PC-3 (cell line): ENCODE measurements at places on chromosomes 2 and 18. TPM values are rescaled to one million over a fixed set of nuclear protein-coding genes. Genes with fewer than 3 reads are reported as not detected.

IL1R2 gene
- 5.6 and 6.0 TPM in 2 replicates for total RNA-seq

ARHGEF4 gene
- 21.5 and 30.5 TPM in 2 replicates for total RNA-seq

RSAD2 gene
- total RNA-seq, result 0.35 and 2.1 TPM in 2 replicates

RAD51AP2 gene
- not detected in 2 replicates for total RNA-seq

KIF5C gene
- total RNA-seq, result 4.0 and 7.3 TPM in 2 replicates

MERTK gene
- 2.5 and 3.9 TPM in 2 replicates for total RNA-seq

ANKRD30BL gene
- total RNA-seq, result not detected in 2 replicates

GPBAR1 gene
- 0.18 TPM in 1 of 2 replicates, not detected in the other for total RNA-seq

- no peaks in the 10 kb centered on the region for H3K27me3 ChIP-seq
- no peak overlapping the region for H3K4me3 ChIP-seq
- DNase-seq, result peak; percentile 63
- peaks cover 13% of the 10 kb centered on the region for H3K36me3 ChIP-seq
- H3K4me1 ChIP-seq, result peaks cover 32% of the 10 kb centered on the region
- peak overlapping the region; percentile 64 for H3K27ac ChIP-seq
These were observed 96.2 kb downstream of the TANC1 start for GRCh38 chr2:159064446-159065301.

DNA sequence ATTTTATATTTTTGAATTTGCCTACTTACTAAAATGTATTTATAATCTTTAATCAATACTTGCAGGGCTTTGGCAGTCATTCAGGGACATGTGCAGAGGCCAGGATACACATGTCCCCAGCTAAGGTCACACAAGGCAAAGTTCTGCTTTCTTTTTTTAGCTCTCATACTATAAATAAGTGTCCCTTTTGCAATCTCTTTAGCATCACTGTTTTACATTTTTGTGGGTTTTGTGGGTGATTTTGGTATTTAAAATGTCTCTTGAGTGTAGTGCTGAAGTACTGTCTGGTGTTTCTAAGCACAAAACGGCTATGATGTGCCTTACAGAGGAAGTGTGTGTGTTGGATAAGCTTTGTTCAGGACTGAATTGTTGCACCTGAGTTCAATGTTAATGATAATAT lies 309.0 kb upstream of the GULP1 start:
- no peak overlapping the region for H3K27ac ChIP-seq
- H3K4me3 ChIP-seq, result no peak overlapping the region
- no peaks in the 10 kb centered on the region for H3K36me3 ChIP-seq
- H3K4me1 ChIP-seq, result peaks cover 9% of the 10 kb centered on the region; the same call in 1 of the 2 replicates
- DNase-seq, result peak; percentile 17
- no peaks in the 10 kb centered on the region for H3K27me3 ChIP-seq

- no peaks in the 10 kb centered on the region for H3K27me3 ChIP-seq
- H3K4me1 ChIP-seq, result no peaks in the 10 kb centered on the region
- H3K36me3 ChIP-seq, result no peaks in the 10 kb centered on the region
- H3K4me3 ChIP-seq, result no peak overlapping the region
- DNase-seq, result no peak
These were observed 48.3 kb downstream of the RFTN2 start for GRCh38 chr2:197626965-197627625.

GRCh38 chr2:24877646-24878045 lies 42.4 kb downstream of the ADCY3 start:
- H3K27ac ChIP-seq, result no peak overlapping the region
- no peak for DNase-seq
- H3K36me3 ChIP-seq, result no peaks in the 10 kb centered on the region
- H3K4me3 ChIP-seq, result no peak overlapping the region
- no peaks in the 10 kb centered on the region for H3K27me3 ChIP-seq

- no peak overlapping the region for H3K4me3 ChIP-seq
- H3K4me1 ChIP-seq, result peaks cover 23% of the 10 kb centered on the region
- H3K27ac ChIP-seq, result no peak overlapping the region
- H3K27me3 ChIP-seq, result no peaks in the 10 kb centered on the region
- H3K36me3 ChIP-seq, result no peaks in the 10 kb centered on the region
- DNase-seq, result peak; percentile 10
These were observed 12.4 kb downstream of the SLC8A1 start for GRCh38 chr2:40439473-40439872.

GRCh38 chr18:79227621-79228020 lies 158.4 kb downstream of the ATP9B start:
- DNase-seq, result no peak
- no peaks in the 10 kb centered on the region for H3K36me3 ChIP-seq
- H3K27ac ChIP-seq, result no peak overlapping the region
- no peaks in the 10 kb centered on the region for H3K27me3 ChIP-seq
- no peak overlapping the region for H3K4me3 ChIP-seq

GRCh38 chr2:236498369-236498768 lies 71.3 kb upstream of the ACKR3 start:
- no peak overlapping the region for H3K4me3 ChIP-seq
- H3K36me3 ChIP-seq, result no peaks in the 10 kb centered on the region
- peak; percentile 45 for DNase-seq
- H3K27me3 ChIP-seq, result no peaks in the 10 kb centered on the region
- H3K27ac ChIP-seq, result no peak overlapping the region

DNA sequence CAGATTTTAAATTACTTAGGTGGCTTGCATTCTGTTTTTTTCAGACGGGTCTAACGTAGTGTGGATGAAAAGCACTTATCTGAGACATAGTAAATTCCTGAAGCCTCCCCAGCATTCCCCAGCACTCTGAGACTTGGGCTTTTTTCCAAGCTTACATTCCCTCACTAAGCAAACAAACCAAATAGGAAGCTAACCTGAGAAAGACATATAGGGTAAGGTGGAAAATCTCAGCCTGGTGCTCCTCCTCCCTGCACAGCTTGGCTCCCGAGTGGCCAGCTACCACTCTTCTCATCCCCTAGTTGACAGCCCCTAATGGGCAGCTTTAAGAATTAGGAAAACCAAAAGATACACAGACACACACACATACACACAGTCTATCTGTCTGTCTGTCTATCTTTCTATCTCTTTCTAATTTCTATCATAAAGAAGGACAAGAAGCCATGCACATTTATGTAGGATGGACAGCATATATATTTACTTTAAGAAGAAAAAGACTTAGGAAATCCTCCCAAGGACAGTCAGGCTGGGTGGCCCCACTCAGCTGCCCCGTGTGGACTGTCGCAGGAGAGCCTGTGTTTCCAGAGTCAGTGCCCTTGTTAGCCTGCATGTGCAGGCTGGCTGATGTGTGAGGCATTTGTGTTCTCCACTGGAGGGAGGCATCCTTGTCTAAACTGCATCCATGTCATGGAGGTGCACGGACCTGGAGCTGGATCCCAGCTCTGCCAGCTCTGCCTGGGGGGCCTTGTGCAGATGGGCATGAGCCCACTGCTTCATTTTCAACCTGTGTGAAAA lies 8.2 kb downstream of the CNNM3 start:
- H3K27me3 ChIP-seq, result no peaks in the 10 kb centered on the region
- H3K4me1 ChIP-seq, result peaks cover 15% of the 10 kb centered on the region
- no peaks in the 10 kb centered on the region; the same call in 1 of the 2 replicates for H3K36me3 ChIP-seq
- H3K4me3 ChIP-seq, result no peak overlapping the region

GRCh38 chr2:61177727-61178549 lies 15.9 kb downstream of the C2orf74 start:
- peak overlapping the region; percentile 81 for H3K27ac ChIP-seq
- DNase-seq, result peak; percentile 19
- no peaks in the 10 kb centered on the region for H3K27me3 ChIP-seq
- peaks cover 43% of the 10 kb centered on the region for H3K4me1 ChIP-seq

DNA sequence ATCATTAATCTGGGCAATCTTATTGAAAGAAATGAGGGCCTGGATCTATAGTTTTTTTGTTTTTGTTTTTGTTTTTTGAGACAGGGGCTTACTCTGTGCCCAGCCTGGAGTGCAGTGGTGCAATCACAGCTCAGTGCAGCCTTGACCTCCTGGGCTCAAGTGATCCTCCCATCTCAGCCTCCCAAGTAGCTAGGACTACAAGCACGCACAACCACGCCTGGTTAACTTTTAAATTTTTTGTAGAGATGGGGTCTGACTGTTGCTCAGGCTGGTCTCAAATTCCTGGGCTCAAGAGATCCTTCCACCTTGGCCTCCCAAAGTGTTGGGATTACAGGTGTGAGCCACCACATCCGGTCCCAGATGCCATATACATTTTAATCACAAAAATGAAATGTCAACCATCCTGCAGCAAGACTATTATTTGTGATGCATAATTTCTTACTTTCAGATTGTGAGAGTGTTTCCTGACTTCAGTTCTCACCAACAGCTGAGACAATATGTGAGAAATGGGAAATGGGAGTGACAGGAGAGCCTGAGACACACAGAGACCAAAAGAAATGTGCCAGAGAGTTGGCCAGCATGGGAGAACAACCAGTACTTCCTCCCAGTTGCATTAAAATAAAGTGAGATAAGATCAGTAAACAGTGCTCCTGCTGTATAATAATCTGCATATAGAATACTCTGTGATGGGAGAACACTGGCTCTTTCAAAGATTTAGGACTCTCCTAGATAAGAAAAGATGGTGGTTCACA lies 87.6 kb downstream of the METTL8 start:
- no peaks in the 10 kb centered on the region for H3K36me3 ChIP-seq
- H3K4me1 ChIP-seq, result peaks cover 25% of the 10 kb centered on the region
- DNase-seq, result peak; percentile 53
- no peaks in the 10 kb centered on the region for H3K27me3 ChIP-seq
- no peak overlapping the region for H3K4me3 ChIP-seq
- H3K27ac ChIP-seq, result 0 out of 2 replicates have a peak overlapping the region, but pooled peaks have one; percentile 7

DNA sequence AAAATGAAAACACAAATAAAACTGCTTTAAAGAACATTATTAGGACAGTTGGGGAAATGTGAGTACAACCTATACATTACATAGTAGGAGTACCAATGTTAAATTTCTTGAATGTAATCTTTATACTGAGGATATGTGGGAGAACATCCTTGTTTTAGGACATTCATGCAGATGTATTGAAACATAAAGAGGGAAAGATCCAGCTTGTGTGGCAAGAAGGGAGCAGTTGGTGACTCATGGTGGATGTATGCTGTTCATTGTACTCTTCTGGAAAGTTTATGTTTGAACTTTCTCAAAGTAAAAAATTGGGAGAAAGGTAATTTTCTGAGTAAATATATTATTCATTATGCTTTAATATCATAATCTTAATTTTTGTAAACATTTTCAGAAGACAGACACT lies 132.1 kb upstream of the DLGAP1 start:
- no peaks in the 10 kb centered on the region for H3K4me1 ChIP-seq
- H3K27ac ChIP-seq, result no peak overlapping the region
- H3K4me3 ChIP-seq, result no peak overlapping the region
- H3K27me3 ChIP-seq, result no peaks in the 10 kb centered on the region
- H3K36me3 ChIP-seq, result no peaks in the 10 kb centered on the region
